ENCODE measurements at places on chromosomes 16 and 17.

DNA sequence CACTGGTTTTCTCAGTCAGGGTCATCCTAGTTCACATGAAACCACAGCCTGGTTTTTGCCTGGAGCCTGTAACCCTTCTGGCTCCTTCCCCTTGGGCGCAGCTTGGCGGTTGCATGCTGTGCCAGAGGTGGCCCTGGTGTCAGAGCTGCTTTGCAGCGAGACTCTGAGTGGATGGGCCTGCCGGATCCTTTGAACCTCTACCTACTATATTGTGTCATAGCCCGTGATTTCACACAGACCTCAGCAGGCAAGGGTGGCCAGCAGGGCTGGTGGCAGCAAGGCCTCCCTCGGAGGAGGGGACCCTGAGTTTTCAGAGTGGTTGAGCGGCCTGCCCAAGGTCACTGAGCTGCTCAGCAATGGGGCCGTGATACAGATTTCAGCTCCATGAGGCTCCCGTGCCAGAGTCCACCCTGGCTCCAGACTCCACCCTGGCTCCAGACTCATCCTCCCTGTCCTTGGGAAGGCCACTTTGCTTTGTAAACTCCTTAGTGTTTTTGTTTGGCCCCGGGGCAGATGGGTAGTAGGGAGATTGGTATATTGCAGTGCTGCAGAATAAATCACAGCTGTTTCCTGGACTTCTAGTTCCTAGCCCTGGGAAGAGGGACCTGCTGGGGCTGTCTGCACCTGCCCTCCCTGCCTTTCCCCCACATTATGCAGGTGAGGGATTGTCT, 9.7 kb downstream of the MPRIP start:
- no peak for DNase-seq

GRCh38 chr16:12426122-12426521, 377.6 kb downstream of the CPPED1 start:
- no peak for DNase-seq

- no peak for DNase-seq
Measured at GRCh38 chr17:17785407-17785806, 51.4 kb downstream of the SREBF1 start.

GRCh38 chr17:68400404-68400735, 56.9 kb downstream of the WIPI1 start:
- DNase-seq = no peak

DNA sequence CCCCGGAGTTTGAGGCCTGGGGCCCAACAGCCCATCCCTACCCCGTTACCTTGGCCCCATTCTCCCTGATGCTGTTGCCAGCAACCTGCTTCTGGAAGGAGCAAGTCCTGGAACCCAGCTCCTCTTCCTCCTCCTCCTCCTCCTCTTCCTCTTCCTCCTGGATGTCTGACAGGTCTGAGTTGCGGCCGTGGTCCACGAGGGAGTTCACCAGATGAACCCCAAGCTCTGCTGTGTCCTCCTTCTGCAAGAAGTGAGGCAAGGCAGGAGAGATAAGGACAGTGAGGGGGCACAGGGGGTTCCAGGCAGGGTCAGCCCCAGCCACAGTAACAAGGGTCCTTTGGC, 18.7 kb downstream of the TSPOAP1 start:
- DNase-seq = no peak

- peak; percentile 74 for DNase-seq
Measured at GRCh38 chr17:36602924-36603384, 1.6 kb downstream of the MRM1 start.

- DNase-seq = no peak
Measured at GRCh38 chr17:42191275-42191608, 3.1 kb downstream of the GHDC start.

DNA sequence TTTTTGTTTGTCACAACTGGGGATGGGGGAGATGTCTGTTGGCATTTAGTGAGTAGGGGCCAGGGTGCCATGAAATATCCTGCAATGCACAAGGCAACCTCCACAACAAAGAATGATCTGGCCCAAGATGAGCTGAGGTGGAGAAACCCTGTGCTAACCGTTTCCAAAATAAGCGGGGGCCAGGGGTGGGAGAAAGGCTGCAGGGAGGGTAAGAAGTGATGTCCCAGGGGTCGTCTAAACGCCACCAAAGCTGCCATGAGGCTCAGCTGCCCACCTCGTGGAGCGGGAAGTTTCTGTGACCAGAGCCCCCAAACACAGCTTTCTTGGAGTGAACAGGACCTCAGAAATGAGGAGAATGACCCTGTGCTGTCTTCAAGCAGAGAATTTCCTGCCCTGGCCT, 76.5 kb upstream of the CDH5 start:
- DNase-seq = no peak

- no peak for DNase-seq
Measured at GRCh38 chr17:10294180-10294579, 78.6 kb downstream of the MYH13 start.

DNA sequence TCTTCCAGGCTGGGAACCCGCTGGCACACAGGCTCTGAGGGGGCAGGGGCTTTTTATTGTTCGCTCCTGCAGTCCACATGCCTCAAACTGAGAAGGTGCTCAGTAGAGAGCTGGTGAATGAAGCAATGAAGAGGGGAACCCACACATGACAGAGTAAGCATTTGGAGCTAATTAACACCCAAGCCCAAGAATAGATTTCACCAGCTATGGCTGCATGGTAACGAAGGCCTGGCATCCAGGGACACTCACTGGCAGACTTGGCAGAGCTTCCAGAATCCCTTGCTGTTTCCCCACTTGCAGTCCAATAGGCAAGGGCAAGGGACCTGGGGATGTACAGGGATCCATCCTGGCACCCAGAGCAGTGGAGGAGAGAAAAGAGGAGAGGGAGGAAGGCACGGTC, 12.2 kb downstream of the FLOT2 start:
- no peak for DNase-seq
